Fibroblast of mammary gland (primary cell): ENCODE measurements at places on chromosomes 3 and 15.
A peak's percentile ranks its signal among the peaks of the same experiment; 100 is the strongest.

DNA sequence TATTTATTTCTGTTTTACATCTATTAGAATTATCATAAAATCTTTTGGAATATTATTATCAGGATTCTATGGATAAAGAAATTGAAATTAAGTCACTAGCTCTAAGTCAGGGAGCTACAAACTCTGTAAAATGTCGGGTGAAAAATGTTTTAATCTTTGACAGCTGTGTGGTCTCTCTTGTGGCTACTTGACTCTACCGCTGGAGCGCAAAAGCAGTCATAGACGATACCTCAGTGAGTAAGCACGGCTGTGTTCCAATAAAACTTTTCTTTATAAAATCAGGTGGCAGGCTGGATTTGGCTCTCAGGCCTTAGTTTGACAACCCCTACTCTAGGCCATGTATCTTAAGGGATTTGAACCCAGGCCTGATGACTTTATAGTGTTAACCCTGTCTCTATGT lies 88.5 kb upstream of the PFN2 start:
- peak; percentile 24 for DNase-seq

DNA sequence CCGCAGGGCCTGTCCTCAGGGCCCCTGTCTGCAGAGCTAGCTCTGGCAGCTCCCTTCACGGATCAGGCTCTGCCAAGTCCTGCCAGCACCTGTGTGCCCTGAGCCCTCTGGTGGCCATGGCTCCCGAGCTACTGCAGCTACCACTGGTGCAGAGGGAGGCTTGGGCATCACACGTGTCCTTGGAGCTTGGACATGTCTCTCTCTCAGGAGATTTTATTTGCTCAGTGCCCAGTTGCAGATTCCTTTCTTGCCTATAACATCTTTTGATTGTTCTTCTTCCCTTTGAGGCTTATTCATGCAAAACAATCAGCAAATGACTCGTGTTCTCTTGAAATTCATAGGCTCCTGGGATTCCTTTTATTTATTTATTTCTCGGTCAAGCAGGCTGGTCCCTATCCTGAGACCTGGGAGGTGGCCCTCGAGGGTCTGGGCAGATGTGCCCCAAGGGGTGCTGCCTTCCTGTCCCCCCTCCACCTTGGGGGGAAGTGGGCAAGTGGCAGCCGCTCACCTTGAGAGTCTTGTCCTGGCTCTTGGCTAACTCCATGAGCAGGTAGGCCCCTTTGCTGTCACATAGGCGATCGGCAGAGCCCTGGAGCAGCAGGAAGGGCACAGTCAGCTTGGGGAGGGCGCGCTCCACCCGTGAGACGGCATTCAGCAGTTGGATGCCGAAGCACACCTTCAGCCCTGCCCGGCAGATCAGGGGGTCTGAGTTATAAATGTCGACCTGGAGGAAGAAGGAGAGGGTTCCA lies 21.9 kb downstream of the ABTB1 start:
- no peak for DNase-seq

GRCh38 chr3:12750658-12751071 lies 8.4 kb downstream of the TMEM40 start:
- peak; percentile 80 for DNase-seq

GRCh38 chr3:111577798-111578685 lies 17.1 kb downstream of the ZBED2 start:
- DNase-seq, result peak; percentile 65

GRCh38 chr3:149026718-149027117 lies 35.4 kb downstream of the GYG1 start:
- no peak for DNase-seq

- peak; percentile 12 for DNase-seq
Observed at GRCh38 chr3:146781606-146782005, 176.5 kb upstream of the PLSCR5 start.

DNA sequence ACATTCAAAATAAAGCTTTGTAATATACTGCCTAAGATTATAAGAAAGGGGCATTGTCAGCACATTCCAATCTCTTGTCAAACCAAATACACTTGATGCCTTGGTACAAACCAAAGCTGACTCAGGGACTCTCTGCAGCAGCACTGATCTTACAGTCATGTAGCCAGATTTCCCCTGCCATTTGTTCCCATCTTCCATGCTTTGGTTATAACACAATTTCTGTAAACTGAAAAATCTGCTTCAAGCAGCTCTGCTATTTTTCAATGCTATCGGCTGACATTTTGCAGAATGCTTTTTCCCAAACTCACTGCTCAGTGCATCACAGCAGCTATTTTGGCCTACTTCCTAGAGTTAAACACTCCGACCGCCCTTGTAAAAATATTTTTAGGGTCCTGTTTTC lies 18.2 kb downstream of the PLOD2 start:
- DNase-seq, result peak; percentile 71

GRCh38 chr3:183339461-183340086 lies 86.5 kb downstream of the B3GNT5 start:
- peak; percentile 58 for DNase-seq

DNA sequence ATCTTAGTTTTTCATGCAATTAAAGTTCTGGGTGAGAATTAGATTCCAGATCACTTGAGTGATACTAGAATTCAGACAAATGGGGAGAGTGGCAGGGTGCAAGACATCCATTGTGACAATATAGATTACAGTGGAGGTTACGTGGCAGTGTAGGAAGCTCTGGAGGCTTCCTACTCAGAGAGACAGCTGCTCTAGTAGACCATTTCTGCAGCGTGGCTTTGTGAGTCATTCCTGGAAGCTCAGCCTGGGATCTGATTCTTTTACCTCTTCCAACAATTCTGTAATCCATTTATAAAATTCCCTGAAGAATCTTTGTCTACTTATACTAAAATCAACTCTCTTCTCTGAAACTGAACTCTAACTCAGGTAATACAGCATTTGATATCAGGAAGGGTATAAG lies 90.4 kb upstream of the ASB14 start:
- DNase-seq, result peak; percentile 44

DNA sequence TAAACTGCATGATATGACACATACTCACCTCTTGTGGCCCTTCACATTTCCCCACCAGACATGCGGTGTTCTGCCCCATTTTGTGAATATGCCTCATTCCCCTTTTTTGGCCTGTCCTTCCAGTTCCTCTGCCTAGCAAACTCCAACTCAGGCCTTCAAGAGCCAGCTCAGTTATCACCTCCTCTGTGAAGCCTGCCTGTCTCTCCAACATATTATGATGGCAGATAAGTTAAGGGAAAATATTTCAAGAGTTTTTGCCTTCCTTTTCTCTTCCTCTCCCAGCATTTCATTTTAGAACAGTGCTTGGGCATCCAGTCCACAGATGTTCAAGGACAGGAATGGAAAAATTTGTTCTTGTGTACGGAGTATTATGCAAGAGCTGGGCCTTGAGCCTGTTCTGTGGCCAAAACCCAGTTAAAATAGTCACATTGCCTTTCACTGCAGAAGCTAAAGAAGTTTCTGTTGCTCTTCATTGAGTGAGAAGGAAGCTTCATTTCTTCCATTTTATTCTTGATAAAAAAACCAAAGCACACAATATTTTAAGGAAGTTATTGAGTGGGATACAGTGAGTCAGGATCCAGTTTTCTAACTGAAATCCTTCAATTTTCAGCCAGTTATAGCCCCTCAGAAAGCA lies 192.0 kb downstream of the GHSR start:
- peak; percentile 78 for DNase-seq

- DNase-seq, result no peak
Observed at GRCh38 chr3:11924518-11924917, 77.8 kb upstream of the TAMM41 start.

DNA sequence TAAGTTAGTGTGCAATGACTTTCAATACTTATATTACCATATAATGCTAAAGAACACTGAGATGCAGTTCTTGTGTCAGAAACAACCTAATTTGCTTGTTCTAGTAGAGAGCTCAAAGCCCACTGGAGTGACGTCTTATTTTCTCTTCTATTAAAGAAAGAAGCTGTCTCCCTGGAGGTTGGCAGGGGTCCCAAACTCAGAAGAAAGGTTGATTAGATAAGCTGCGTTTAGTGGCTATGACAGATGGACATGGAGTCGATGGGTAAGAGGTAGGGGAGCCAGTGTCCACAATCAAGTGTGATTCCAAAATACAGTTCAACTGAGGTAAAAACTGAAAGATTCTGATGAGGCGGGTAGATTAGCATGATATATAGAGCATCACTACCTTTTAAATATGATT lies 363.6 kb downstream of the NLGN1 start:
- DNase-seq, result no peak

GRCh38 chr15:52383100-52383588 lies 87.5 kb upstream of the MYO5C start:
- no peak for DNase-seq

GRCh38 chr3:1275495-1275894 lies 182.7 kb downstream of the CNTN6 start:
- DNase-seq, result peak; percentile 18

DNA sequence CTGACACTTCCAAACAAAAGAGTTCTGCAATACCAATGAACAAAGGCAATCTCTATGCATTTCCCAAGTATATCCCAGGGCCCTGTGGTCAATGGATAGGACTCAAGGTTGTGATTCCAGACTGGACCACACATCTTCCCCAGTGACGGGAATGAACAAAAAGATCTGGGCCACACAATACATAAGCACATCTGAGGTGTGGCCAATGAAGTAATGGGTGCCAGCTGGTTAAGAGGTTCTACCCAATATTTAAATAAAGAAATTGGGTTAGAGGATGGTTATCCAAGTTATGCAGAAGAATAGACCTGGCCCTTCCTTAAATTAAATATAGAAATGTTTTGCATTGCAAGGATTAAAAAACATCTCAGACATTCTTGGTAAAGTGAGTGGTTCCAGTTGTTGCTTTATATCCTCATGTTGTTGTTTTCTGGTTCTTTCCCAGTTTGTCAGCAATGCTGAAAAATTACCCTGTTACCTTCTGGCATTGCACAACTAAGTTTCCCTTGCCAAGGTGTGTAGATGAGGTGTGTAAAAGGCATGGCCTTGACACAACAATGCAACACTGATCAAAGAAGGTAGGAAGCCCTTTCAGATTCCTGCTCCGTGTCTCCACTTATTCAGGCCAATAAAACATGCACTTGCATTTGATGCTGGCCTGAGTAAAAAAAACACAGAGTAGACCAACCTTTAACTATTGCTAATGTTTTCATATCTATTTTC lies 86.5 kb downstream of the PRICKLE2 start:
- DNase-seq, result no peak
